ENCODE measurements at places on chromosomes 6 and 20.

DNA sequence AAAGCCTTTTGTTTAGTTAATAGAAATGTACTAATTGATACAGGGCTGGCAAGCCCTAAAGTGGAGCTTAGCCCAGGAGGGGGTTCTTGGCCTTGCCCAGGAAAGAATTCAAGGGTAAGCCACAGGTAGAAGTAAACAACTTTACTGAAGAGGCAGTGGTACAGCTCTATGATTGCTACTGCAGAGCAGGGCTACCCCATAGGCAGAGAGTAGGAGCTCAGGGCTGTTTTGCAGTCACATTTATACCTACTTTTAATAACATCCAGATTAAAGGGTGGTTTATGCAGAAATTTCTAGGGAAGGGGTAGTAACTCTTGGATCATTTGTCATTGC lies 680.4 kb upstream of the GJE1 start:
- DNase-seq = no peak

GRCh38 chr6:50966986-50967385 lies 148.3 kb downstream of the TFAP2B start:
- DNase-seq = no peak

GRCh38 chr6:20658516-20658915 lies 124.3 kb downstream of the CDKAL1 start:
- no peak for DNase-seq

GRCh38 chr6:163405412-163406309 lies 8.9 kb upstream of the QKI start:
- DNase-seq = peak; percentile 80

GRCh38 chr6:14333556-14334305 lies 216.2 kb downstream of the CD83 start:
- no peak for DNase-seq

GRCh38 chr6:66210964-66211363 lies 503.9 kb upstream of the EYS start:
- DNase-seq = no peak

DNA sequence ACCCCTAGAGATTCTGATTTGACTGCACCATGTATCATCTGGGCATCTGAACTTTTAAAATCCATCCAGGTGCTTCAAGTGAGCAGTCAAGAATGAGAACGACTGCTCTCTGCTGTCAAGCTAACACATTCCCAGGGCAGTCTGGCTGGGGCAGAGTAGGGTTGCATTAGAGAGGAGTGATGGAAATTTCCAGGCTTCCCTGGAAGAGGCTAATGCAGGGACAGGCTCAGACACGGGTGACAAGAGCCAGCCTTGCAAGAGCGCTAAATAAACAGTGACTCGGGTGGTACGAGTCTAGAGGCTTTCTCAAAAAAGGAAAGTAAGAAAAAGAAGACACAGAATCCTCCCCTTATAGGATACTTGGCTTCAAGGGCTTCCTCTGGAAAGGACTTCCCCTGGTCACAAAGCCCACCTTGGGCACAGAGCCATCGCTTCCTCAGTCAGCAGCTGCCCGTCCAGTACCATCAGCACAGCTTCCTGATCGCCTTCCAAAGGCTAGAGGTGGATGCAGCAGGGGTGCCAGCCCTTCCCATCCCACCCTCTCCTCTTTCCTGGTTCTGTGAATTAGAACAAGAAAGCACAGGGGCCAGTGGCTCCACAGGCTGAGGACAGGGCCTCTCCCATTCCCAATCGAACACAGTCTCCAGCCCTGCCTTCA lies 177.4 kb upstream of the RREB1 start:
- DNase-seq = no peak

DNA sequence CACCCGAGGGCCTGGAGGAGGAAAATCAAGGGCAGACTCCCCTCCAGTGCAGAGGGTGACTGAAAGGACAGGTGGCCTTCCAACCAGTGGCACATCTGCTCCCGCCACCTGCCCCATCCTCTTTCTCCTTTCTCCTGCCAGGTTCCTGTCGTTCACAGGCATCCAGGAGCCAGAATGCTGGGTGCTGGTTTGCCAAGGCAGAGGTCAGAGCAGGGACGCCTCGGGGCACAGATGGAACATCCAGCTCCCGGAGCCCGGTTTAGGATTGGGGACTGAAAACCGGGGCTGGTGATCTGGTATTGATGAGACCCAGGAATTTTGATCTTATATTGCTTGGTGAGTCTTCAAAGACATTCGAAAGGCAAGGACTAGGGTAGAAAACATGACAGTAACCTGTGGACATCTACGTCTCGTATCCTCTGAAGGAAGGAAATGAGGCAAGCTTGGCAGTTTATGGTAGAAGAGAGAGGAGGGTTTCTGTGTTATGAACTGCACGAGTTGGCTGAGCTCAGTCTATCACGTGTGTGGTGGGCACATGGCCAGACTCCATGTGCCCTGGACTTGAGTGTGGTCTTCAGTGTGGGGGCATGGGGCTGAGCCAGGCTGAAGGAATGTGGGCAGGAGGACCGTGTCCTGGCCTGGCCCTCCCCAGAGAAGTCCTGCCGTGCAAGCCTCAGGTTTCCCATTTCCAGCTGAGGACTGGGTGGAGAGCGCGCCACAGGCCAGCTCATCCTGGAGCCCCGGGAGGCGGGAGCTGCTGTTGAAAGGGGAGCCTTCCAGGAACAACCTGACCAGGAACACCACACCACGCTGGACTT lies 74.2 kb downstream of the IRF4 start:
- DNase-seq = no peak

- no peak for DNase-seq
These were observed 105.8 kb downstream of the LMBRD1 start for GRCh38 chr6:69690986-69691385.

- DNase-seq = no peak
These were observed 65.7 kb downstream of the HTR1B start for GRCh38 chr6:77397561-77397960.

DNA sequence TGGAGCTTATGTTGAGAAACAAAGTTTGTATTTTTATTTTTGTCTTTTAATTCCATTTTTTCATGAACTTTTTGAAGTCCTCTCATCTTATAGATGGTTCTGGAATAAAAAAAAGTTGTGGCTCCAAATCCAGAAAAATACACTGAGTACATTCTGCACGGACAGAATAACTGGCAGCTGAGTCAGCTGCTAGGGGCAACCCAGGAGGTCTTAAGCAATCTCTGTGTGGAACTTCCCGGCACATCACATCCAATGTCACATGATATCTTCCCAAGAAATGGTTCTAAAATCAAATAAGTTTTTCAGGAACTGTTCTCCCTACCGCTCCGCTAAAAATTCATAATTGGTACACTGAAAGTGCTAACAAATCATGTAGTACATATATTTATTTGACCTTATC lies 29.8 kb downstream of the SLC13A3 start:
- no peak for DNase-seq

DNA sequence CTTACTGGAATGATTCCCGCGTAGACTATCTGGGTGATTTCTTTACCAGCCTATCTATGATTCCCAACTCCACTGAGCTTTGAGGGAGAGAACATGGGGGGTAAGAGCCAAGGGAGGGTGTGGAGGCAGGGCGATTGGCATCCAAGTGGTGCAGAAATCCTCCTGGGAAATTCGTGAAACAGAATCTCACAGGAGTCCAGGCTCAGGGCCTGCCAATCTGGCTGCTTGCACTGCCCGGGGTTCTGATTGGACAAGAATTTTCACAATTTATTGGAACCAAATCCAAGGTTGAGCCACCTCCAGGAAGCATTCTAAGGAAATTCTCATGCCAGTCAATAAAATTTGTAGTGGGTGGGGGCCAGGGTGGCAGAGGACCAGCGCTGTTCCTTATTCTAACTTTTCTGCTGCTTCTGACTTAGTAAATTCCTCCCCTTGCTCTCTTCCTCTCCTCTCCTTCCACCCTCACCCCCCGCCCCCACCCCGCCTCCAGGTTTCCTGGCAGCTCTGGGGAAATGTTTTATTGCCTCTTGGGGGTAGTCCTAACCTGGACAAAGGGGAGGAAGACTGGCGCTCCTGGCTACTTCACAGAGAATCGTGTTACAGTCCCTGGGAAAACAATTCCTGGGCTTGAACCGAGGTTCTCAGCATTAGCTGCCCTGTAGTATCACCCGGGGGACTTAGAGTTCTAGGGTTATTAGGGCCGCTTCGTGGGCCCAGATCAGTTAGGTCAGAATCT lies 3.1 kb downstream of the BMP6 start:
- no peak for DNase-seq

- no peak for DNase-seq
These were observed 37.2 kb upstream of the HACE1 start for GRCh38 chr6:104896914-104897313.

DNA sequence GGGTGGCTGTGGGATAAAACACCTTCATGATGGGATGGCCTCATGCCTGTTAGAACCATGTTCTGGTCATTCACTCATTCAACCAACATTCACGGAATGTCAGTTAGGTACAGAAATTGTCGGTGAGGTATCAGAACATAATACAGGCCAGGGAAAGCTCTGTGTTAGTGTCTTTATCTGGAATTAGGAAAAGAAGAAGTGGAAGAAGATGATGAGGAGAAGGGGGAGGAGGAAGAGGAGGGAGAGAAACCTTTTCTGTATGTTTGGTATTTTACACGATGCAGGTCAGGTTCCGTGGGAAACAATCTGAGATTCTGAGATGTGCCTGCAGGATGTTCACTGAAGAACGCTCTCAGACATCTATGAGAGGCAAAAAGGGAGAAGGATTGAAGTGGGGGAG lies 5.6 kb downstream of the ADTRP start:
- DNase-seq = no peak

Data from left ventricle myocardium superior (tissue), 1 donor.